ENCODE measurements at places on chromosomes 13 and 19.

DNA sequence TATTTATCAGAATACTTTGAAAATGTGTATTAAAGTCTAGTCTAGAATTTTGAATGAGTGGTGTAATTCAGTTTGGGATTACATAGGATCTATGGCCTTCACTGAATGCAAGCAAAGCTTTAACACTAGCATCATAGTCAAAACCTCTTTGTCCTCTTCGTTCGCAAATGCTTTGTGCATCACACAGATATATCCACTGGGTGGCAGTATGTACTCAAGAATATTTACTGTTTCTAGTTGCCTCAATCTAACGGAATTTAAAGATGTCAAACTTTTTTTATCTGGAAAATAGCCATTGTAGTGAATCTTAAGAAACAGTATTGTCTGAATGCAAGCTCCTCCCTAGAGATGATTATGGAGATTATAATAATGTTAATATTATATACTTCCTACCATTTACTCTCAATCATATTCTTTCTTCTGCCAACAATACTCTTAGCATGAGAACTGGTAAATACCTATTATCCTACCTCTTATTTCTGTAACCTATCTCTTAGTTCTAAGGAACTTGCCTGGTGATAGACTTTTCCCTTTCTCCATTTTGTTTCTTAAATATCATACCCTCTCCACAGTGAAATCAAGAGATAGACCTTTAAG is 25.8 kb downstream of the LACC1 start:
- peak; percentile 23 for DNase-seq

DNA sequence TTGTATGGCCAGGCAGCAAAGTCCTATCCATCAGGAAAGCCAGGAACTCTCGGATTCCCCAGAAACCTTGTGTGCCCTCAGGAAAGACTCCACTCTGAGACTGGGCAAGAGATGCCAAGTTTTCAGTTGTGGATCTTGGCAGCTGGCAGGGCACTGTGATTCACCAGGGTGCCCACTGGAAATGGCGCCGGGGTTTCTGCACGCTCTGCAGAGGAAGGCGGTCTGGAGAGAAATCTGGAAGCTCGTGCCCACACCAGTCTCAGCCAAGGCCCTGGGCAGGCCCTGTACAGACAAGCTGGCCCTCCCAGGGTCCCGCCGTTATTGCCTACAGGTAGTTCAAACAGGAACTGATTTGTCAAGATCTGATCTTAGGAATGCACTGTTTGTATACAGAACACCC is 4.9 kb downstream of the NAPA start:
- DNase-seq, result no peak

- no peak for DNase-seq
These were observed 390.5 kb upstream of the PCDH9 start for GRCh38 chr13:67620665-67621064.

DNA sequence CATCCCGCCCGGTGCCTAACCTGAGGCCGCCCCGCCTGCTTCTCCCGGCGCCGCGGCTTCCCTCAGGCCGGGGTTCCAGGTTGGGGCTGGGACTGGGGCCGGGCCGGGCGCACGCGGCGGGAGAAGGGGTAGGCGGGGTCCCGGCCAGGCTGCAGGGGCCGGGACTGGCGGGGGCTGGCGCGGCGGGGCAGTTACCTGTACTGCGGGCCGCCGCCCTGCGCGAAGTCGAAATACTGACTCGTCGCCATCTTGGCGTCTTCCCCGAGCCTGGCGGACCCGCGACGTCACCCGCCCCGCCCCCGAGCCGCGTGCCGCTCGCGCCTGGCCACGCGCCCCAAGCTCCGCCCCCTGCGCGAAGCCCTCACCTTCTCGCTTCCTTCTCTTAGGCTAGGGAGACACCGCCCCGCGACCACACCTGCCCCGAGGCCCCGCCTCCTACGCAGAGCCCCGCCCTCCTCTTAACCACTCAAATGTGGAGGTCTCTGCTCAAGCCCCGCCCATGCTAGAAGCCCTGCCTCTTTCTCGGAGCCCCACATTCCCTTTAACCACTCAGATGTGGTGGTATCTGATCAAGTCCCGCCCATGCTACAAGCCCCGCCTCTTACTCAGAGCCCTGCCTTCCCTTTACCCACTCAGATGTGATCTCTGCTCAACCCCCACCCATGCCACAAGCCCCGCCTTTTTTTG is at the start of gene ZFR2:
Gene ZFR2 (minus strand): TSS at position 269 of the 687 bp plus-strand sequence. CDS start 21 bp downstream, at position 248.
- peak; percentile 22 for DNase-seq

GRCh38 chr19:50462970-50463369 is 13.3 kb upstream of the EMC10 start:
- DNase-seq, result no peak

DNA sequence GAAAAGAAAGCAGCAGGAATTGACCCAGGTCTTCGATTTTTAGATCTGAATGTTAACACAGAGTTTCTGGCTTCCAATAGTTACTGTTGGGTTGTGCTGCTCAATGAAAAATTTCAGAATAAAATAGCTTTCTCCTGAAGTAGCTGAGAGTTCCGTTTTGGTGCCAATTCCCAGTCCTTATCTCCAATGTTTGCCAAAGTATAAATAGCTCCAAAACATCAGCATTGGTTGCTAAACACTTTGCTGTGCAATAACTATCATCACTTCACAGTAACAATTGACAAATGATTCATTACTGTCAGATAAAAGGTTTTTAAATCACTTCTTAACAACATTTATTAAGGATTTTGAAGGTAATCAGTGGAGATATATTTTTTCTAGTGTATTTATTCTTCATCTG is 446.0 kb downstream of the PCDH20 start:
- DNase-seq, result no peak

DNA sequence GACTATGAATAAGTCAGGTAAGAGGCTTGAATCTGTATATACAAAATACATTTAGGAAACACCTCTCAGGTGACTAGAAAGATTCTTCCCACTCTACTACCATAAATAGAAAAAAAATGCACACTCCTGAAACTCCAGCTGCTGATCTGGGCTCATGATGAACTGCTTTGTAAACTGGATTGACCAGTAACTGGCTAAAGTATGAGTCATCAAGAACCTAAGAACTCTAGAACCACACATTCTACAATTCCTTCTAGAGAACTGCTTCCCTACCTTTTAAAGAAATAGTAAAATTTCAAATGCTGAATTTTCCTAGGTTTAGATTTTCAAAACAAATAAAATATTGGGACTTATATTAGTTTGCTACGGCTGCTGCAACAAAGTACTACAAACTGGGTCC is 55.2 kb downstream of the ELF1 start:
- DNase-seq, result no peak

- DNase-seq, result no peak
These were observed 23.0 kb downstream of the PPP1R37 start for GRCh38 chr19:45115809-45116615.

GRCh38 chr19:751501-752341 is 809 bp downstream of the MISP start:
- no peak for DNase-seq

DNA sequence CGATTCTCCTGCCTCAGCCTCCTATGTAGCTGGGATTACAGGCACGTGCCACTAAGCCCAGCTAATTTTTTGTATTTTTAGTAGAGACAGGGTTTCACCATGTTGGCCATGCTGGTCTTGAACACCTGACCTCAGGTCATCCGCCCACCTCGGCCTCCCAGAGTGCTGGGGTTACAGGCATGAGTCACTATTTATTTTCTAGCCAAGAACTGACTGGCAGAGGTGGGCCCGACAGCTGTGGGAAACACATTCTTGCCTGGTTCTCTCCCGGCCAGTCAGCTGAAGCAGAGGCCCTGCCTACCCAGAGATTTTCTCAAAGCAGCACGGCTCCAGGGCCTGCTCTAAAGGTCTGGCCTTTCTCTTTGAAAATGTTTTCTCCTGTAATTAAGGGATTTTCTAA is 108.0 kb downstream of the KCTD15 start:
- DNase-seq, result no peak

DNA sequence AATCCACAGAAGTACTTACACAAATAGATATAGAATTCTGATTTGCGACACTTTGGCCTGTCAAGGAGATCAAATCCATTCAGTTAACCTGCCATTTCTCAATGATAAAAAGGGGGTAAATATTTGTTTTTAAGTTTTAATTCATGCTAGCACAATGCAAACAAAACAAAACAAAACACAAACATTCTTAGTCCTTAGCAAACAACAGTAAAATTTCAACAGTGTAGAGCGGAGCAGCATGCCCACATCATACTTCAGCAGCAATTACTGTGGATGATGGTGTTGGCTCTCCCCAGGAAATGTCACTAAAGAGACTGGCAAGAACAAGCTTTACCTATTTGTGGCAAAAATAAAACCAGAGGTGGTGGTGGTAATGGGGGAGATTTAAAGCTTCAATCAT is 625.2 kb upstream of the PCDH20 start:
- DNase-seq, result no peak

DNA sequence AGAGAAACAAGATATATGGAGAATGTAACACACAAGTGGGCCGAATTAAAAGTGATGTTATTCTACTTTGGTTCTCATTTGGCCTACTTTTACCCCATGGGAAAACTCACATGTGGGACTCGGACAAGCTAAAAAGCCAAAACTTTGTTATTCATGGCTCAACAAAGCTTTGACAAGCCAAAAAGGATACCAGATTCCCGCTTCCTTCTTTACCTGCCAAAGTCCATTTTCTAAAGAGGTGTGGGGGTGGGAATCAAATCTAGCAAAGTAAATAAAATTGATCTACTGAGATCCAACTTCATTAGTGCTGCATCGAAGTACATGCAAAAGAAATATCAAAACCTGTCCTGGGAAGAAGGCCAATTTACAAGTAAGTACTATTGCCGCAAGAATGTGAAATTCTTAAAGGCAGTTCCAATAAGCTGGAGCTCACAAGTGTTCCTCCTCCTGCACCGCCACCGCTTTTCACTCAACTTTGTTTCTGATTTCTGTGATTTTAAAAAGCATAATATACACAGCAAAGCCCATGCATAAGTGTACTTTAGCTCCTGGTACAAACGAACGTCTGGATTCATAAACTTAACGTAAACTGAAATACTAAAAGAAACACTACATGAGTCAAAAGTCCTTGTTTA is 1.1 kb downstream of the LNX2 start:
- DNase-seq, result no peak

GRCh38 chr19:55590617-55591016 is 8.7 kb downstream of the FIZ1 start:
- DNase-seq, result peak; percentile 26

GRCh38 chr13:99376132-99376531 is 68.9 kb upstream of the GPR183 start:
- DNase-seq, result no peak

DNA sequence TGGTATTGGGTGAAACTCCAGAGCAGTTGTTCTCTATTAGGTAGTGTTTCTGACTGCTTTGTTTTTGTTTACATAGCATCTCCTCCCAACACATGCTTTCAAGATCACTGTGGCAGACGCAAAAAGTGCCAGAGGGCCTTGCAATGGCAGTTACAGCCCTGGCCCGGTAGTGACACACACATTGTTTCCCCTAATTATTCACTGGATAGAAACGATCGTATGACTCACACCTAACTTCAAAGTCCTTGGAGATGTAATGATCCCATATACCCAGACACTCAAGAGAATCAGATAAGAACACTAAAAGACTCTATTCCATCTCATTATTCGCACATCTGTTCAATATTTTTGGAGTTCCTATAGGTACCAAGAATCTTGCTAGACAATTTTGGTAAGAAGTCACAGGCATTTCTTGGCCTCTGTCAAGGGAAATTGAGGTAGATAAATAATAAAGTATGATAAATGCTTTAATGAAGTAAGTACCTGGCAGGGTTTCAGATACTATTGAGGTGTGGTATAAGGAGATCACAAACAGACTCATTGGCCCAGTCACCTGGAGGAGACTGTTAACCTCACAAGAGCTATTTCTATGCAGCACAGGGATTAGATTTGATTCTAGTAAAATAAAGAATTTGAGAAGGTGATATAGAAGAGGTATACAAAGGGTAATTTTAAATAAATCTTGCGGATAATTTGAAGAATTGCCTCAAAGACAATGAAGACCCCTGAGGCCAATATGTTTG is 485.3 kb downstream of the SLITRK6 start:
- DNase-seq, result no peak

GRCh38 chr19:19750842-19751790 is 18.2 kb upstream of the ZNF14 start:
- no peak for DNase-seq

- DNase-seq, result peak; percentile 34
These were observed at the start of gene DAZAP1 for GRCh38 chr19:1407528-1408299. DAZAP1 (plus strand) TSS chr19:1407586; CDS start chr19:1407774, 188 bp downstream.

DNA sequence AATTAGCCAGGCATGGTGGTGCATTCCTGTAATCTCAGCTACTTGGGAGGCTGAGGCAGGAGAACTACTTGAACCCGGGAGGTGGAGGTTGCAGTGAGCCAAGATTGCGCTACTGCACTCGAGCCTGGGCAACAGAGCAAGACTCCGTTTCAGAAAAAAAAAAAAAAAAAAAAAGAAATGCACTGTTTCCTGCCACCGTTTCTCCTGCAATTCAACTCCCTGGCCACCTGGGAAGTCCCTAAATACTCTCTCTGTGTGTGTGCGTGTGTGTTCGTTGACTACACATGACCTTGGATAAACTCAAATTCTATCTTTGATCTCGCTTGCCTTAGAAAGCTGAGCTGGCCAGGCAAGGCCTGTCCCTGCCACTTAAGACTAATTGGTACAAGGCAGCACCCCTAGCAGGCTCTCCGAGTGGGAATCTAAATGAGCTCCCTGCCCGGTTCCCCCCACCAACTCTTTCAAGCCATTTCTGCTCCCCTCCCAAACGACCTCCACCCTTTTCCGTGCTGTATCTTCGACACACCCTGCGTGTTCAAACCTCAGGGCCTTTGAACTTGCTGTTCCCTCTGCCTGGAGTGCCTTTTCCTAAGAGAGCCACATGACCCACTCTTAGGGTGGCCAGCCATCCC is 5.2 kb upstream of the BCAT2 start:
- no peak for DNase-seq

GRCh38 chr13:74191410-74191809 is 57.2 kb upstream of the KLF12 start:
- no peak for DNase-seq

- DNase-seq, result no peak
These were observed 183.4 kb downstream of the RBM26 start for GRCh38 chr13:79222427-79223205.

DNA sequence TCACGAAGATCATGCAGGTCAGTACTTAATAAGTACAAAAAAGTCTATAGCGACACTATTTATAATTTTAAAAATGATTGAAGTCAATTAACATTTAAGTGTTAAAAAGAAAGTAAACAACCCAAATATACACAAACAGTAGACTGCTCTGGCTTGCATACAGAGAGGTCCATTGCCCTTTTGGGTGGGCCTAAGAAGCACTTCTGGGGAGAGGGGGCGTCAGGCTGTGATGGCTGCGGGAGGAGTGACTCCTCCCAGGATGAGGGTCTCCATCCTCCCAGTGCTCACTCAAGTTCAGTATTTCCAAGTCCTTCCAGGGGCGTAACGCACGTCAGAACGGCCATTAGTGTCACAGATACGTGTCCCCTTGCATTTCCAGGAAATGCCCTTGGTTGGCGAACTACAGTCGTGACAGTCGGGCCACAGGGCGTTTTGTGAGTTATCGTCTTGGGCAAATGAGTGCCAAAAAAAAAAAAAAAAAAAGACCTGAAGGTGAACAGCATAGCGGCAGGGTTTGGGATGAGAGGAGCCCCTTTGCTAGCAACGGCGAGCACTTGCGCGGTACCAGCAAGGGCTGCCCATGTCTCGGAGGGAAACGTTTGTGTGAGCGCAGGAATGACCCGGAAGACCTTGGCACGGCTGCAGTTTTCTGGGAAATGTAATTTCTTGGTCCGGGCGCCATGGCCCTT is at the start of gene SCGB2B2:
Gene SCGB2B2 (minus strand): TSS at position 463 of the 689 bp plus-strand sequence. CDS start 82,596 bp downstream, outside the sequence.
- no peak for DNase-seq

- no peak for DNase-seq
These were observed 142.1 kb downstream of the PDS5B start for GRCh38 chr13:32728327-32728726.

Measured in stimulated activated CD4-positive, alpha-beta T cell treated with anti-CD3 and anti-CD28 coated beads, Interleukin-2, amount 100 ng/mL, for 24 hours (primary cell).